Upper lobe of right lung (tissue), 1 donor: ENCODE measurements at places on chromosomes 11 and 22. TPM values are rescaled to one million over a fixed set of nuclear protein-coding genes. Genes with fewer than 3 reads are reported as not detected.

- no peak for DNase-seq
Measured at GRCh38 chr11:45896422-45896984, 10.6 kb downstream of the FREY1 start.

DNA sequence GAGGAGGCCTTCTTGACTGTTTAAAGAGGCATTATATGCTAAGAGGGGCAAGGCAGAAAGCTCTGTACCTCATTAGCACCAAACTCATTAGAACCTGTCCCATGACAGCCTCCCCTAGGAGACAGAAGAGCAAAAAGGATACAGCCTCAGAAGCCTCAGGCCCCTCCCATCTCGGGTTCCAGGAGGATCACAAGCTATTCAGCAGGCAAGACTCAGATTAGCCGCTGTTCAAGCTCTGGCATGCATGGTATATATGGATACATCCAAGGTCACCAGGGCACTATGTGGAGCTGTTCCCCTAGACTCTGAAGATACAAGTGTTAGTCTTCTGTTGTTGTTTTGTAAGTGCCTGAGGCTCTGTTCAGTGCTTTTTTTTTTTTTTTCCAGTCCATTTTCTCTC lies 32.1 kb downstream of the ATXN10 start:
- DNase-seq = no peak

DNA sequence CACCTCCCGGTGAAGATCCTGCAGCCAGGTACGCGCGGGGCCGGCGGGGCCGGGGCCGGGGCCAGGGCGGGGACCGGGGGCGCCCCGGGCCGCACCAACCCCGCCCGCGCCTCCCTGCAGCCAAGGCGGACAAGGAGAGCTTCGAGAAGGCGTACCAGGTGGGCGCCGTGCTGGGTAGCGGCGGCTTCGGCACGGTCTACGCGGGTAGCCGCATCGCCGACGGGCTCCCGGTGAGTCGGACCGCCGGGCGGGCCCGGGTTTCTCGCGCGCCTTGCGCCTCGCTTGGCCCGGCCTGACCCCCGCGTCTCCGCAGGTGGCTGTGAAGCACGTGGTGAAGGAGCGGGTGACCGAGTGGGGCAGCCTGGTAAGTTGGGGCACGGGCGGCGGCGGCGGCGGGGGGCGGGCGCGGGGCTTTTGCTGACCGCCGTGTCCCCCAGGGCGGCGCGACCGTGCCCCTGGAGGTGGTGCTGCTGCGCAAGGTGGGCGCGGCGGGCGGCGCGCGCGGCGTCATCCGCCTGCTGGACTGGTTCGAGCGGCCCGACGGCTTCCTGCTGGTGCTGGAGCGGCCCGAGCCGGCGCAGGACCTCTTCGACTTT lies 531 bp downstream of the PIM3 start:
- DNase-seq = peak; percentile 81

DNA sequence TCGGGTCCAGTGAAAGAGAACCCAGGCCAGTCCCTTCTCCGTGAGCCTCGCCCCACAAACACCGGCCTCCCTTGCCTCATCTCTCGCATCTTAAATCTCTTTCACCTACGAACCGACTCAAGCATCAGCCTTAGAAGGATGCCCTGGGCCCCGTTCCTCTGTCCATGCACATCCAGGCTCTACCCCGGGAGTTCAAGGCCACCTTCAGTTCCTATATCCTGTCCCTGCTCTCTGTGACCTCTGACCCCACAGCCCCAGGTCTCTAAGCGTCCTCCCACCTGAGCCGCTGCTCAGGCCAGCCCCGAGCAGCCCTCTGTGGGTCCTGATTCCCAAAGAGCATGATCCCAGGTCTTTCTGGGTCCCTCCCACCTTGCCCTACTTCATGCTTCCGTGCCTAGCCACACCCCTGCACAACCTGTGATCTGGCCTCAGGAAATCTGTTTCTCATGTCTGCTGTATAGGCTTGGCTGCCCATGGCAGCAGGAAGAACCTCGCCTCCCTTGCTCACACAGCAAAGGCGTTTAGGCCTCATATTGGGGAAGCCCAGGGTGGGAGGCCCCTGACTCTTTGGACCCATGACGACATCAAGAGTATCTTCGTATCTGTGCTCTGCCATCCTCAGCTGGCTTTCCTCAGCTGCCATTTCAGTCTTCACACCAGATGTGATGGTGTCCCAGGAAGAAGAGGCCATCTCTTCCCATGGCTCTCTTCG lies 77.5 kb upstream of the SEPTIN5 start:
- DNase-seq = no peak

GRCh38 chr11:18715476-18715875 lies 10.5 kb downstream of the IGSF22 start:
- no peak for DNase-seq

DNA sequence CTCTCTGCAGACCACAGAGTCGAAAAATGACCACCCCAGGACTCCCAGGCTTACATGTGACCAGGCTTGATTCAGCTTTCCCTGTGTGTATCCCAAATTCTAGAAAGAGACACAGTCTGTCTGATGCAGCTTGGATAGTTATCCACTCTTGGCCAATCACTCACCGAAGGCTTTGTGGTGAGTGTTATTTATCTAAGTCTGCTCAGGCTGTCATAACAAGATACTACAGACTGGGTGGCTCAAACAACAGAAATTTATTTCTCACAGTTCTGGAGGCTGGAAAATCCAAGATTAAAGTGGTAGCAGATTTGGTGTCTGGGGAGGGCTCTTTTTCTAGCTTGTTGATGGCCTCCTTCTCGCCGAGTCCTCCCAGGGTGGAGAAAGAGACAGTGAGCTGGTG lies 63.2 kb downstream of the ZBTB16 start:
- DNase-seq = no peak

- DNase-seq = no peak
Measured at GRCh38 chr22:24516301-24516737, 21.2 kb downstream of the UPB1 start.

- no peak for DNase-seq
Measured at GRCh38 chr11:70067036-70067435, 11.1 kb upstream of the ANO1 start.

- no peak for DNase-seq
Measured at GRCh38 chr11:128116885-128117284, 470.5 kb downstream of the ETS1 start.

- no peak for DNase-seq
Measured at GRCh38 chr11:95522874-95523273, 266.7 kb downstream of the FAM76B start.

DNA sequence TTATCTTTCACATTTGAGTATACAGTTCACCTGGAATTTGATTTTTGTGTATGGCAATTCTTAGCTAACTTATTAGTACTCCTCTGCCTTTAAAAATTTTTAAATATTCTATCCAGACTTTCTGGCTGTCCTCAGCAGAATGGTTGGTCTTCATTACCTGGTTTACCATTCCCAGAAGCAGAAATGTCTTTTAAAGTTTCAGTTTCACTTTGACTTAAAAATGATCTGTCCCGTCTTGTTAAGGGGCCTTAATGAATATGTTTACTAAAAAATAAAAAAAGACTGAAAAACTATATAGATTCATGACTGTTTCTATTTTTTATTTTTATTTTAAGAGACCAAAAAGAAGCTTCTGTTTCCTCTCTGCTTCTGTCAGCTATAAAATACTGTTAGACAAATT lies 70.5 kb upstream of the TNRC6B start:
- no peak for DNase-seq

DNA sequence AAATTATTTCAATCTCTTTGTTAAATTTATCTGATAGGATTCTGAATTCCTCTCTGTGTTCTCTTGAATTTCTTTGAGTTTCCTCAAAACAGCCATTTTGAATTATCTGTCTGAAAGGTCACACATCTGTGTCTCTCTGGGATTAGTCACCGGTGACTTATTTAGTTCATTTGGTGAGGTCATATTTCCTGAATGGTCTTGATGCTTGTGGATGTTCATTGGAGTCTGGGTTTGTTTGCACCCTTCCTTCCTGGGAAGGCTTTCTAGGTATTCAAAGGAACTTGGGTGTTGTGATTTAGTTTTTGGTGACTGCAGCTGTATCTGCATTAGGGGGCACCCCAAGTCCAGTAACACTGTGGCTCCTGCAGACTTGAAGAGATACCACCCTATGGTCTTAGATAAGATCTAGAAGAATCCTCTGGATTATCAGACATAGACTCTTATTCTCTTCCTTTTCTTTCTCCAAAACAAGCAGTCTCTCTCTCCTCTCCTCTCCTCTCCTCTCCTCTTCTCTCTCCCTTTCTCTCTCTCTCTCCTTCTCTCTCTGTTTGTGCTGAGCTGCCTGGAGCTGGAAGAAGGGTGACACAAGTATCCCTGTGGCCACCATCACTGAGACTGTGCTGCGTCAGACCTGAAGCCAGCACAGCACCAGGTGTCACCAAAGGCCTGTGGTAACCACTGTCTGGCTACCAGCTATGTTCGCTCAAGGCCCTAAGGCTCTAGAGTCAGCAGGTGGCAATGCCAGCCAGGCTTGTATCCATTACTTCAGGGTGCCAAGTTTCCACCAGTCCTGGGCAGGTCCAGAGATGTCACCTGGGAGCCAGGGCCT lies 3.3 kb upstream of the HEPN1 start:
- DNase-seq = no peak

- DNase-seq = no peak
Measured at GRCh38 chr11:15288863-15289262, 174.1 kb downstream of the INSC start.

DNA sequence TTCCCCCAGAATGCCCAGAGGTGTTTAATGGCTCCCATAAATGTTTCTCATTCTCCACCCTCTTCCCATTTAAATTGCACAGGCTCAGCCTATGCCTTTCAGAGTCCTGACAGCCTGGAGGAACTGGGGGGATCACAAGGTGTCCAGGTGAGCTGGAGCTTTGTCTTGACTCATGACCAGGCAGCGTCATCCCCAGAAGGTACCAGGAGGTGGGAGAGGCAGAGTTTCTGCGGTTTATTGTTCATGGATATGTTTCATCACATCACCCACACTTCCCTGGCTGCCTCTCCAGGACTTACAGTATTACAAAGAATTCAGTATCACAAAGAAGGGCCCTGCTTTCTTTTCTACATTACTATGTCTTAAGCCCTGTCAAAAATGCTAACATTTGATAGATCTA lies 103.2 kb upstream of the GALNT18 start:
- DNase-seq = no peak

GRCh38 chr22:17431179-17431578 lies 61.9 kb downstream of the CECR2 start:
- DNase-seq = no peak

GRCh38 chr11:105689631-105690030 lies 79.8 kb downstream of the GRIA4 start:
- no peak for DNase-seq

- peak; percentile 81 for DNase-seq
Measured at GRCh38 chr22:23772649-23773473, at the start of gene MMP11. TSS of gene MMP11 (plus strand) at chr22:23772849. CDS start at chr22:23772871, 22 bp downstream.

TMPRSS4 gene
- total RNA-seq = 3.0 TPM

IL10RA gene
- total RNA-seq = 33.8 TPM

CNTN5 gene
- not detected for total RNA-seq

XRCC6 gene
- total RNA-seq = 160 TPM

LIN7C gene
- 36.5 TPM for total RNA-seq

PELI3 gene
- 15.5 TPM for total RNA-seq

PDGFD gene
- total RNA-seq = 5.0 TPM
